ENCODE measurements at places on chromosomes 2 and 18. TPM values are rescaled to one million over a fixed set of nuclear protein-coding genes. Genes with fewer than 3 reads are reported as not detected.

Gene MYOM1
- total RNA-seq = 4.1 TPM

Gene RBM44
- total RNA-seq = 0.69 TPM

Gene PEX13
- 17.8 TPM for total RNA-seq

Gene CHCHD5
- total RNA-seq = 26.0 TPM

Gene SLC4A1AP
- 21.4 TPM for total RNA-seq
